Thymus (tissue), 14 donors: ENCODE measurements at places on chromosomes 12 and 14.

- DNase-seq: no peak
These were observed 5.5 kb upstream of the GPR68 start for GRCh38 chr14:91249841-91250616.

GRCh38 chr14:68969278-68970033 lies 9.6 kb downstream of the ACTN1 start:
- no peak for DNase-seq

DNA sequence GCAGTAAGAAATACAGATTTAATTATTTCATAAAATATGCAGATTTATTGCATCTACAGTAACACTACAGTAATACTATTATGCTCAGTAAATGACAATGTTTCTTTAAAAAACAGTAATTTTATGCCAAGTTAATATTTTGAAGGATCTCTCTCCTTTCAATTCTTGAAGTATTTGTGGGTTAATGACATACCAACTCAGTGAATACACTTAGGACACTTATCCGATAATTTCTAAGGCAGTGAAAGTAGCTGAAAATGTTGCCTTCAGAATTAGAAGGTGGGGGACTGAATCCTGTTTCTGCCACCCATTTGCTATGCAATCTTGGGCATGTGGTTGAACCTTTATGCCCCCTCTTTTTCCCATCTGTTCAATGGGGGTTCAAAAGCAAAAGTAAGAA lies 24.8 kb upstream of the IFNG-AS1 start:
- DNase-seq: no peak

DNA sequence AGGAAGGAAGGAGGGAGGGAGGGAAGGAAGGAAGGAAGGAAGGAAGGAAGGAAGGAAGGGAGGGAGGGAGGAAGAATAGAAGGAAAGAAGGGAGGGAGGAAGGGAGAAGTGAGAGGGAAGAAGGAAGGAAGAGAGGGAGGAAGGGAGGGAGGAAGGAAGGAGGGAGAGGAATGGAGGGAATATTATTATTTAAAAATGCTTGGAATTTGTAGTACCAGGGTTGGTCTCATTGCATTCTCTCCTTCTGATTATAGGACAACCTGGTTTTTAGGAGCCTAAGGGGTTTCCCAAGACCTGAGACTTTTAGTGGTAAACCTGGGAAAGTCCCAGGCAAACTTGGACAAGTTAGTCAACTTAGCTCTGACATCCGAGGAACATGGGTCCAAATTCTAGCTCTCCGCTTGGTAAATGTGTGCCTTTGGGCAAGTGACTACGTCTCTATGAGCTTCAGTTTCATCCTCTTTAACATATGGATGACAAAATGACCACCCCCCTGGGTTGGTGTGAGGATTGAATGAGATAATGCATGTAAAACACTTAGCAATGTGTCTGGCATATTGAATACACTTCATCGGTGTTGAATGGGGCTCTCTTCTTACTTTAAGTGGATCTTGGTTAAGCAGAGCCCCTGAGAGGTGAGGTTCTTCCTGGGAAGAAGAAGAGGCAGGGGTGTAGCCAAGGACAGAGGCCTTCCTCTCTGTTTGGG lies 690.7 kb upstream of the TBX3 start:
- no peak for DNase-seq
